Motor neuron (in vitro differentiated cells): ENCODE measurements at places on chromosomes 6 and 20. TPM values are rescaled to one million over a fixed set of nuclear protein-coding genes. Genes with fewer than 3 reads are reported as not detected.

DNA sequence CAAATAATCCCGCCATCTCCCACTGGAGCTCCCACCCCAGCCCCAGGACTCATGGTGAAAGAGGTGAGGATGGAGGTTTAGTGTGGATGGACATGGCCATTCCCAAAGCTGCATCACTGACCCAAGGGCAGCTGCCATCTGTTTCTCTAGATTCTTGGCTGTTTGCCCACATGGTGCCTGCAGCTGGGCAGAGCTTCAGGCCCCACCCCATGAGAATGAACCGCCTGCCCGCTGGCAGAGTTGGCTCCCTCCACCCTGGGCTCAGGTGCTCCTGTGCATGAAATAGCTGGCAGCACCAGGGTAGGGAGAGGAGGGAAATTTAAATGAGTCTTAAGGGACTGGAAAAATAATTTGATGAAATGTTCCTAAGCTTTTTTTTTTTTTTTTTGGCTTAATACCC lies 17.4 kb downstream of the SCML4 start:
- ATAC-seq: no peak

GRCh38 chr6:36115412-36115811 lies 14.9 kb upstream of the MAPK13 start:
- no peak for ATAC-seq

DNA sequence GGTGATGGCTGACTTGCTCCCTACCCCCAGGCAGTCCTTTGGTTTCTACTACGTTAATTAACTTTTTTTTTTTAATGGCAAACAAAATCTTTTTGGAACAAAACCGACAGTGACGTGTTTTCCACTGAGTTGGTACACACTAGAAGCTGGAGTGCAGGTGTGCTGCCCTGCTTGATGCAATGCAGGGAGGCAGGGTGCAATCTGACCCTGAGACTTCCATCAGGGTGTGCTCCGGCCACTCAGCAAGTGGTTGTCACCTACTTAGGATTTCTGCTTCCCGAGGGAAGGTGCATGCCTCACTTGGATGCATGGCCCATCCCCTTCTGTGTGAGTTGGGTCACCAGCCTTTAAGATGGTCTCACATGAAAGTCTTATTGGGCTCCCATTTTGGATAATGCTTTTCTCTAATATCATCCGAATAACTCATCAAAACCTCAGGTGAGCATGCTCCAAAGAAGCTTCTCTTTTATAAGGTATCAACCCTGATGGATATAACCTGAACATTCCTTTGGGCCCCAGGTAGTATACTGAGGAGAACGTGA lies 14.0 kb downstream of the RREB1 start:
- ATAC-seq: no peak

DNA sequence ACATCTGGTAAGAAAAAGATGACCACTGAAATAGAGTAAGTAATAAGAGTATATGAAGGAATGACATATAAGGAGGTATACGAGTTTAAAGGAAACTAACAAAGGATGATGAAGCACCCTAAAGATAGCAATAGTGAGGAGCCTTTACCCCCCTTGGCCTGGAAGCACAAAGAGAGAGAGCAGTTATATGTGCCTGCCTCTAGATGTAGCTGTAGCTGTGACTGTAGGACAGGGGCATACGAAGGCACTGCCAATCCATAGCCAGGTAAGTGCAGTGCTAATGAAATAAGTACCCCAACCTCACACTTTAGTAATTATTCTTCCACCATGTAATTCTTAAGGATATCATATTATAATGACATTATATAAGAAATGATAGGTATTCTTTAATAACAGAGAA lies 90.1 kb upstream of the FKBP1C start:
- ATAC-seq: no peak

The OOEP gene
- total RNA-seq: not detected in 2 replicates

DNA sequence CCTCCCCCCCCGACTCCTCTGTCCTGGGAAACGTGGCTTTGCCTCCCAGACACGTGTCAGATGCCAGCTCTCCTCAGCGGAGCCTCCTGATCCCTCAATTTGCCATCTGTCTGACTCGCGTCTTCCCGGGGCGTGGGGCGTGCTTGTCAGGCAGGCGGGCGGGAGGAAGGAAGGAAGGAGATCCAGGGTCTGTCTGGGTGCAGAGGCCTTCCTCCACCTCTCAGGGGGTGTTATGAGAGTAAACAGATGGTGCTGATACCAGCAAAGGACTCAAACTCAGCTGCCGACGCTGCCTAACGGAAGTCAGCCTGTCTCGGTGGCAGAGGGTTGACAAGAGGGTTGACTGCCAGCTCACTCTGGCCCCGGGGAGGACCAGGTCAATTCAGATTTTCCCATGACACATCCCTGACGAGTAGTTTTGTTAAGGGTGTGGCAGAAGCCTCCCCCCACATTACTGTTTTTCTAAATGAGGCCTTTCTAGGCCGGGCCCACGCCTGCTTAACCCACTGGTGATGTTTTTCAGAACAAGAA lies 17.0 kb downstream of the UQCC2 start:
- ATAC-seq: peak; percentile 73

DNA sequence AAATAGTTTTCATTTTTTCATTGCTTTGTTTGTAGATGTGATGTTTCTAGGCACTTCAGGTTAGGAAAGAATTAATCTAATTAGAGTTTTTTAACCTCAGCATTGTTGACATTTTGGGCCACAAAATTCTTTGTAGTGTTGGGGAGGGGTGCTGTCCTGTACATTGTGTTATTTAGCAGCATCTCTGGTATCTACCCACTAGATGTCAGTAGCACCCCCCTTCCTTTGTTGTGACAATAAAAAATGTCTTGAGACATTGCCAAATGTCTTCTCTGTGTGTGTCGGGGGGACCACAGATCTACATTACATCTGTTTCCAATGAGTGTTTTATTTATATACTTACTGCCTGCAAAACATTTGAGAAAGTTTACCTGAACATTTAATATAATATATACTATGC lies 45.6 kb downstream of the EYA4 start:
- no peak for ATAC-seq

The SLC17A3 gene
- not detected in 2 replicates for total RNA-seq

The SSTR4 gene
- 0.16 TPM in 1 of 2 replicates, not detected in the other for total RNA-seq

DNA sequence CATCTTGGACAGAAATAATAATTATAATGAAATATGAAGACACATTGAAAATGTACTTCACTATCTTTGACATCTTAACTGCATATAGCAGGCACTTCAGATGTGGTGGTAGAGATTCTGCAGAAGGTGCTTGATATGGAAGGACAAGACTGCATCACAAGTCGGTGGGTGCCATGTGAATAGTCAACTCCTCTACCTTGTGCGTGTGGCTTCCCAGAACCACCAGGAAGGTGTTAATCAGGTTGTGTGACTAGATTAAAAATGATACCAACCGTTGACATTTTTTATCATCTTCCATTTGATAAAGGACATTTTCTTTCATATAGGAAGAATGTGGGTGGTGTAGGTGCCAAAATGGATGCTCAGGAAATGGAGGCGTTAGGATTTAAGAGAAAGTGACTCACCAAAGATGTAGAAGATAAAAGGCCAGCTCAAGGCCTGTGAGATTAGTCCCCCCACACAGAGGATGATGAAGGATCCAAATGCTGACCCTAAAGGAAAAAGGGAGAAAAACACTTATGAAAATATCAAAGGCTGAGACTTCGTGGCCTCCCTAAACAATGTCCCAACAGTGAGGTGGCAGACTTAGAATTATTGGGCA lies 12.3 kb downstream of the SLC17A2 start:
- no peak for ATAC-seq

- no peak for ATAC-seq
Measured at GRCh38 chr6:44166591-44167184, 8.1 kb downstream of the CAPN11 start.

The NNAT gene
- 213 and 236 TPM in 2 replicates for total RNA-seq

GRCh38 chr6:2749969-2750600 lies 637 bp downstream of the MYLK4 start:
- ATAC-seq: peak; percentile 70

DNA sequence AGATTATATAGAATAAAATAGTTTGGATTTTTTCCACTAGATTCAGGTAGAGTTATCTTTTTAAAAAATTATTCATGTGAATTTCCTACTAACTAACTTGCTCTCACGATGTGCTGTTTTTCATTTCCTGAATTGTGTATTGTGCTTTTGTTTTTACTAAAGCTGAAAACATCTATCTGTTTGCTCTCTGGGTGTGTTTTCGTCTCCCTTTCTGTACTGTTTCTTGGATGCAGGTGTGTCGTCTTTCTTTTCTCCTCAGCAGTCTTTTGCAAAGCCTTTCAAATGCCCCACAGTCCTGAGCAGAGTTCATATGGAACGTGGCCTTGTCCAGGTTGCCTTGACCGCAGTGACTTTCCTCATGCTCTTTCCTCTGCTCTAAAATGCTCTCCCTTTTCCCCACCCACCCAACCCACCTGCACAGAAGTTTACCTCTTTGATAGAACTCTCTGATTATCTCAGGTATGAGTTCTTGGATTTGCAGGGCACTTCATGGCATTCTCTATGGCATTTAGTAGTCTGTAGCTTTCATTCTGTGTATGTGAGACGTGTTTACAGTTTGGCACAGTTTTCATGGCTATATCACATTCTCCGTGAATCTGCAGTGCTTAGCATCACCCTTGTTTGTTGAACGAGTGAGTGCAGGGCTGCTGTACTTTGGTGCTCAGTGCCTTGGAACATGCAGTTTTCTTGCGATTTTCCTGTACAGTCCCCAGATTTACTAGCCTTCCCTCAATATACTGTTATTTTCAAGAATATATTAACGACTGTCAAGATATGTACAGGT lies 77.1 kb downstream of the FARS2 start:
- no peak for ATAC-seq

DNA sequence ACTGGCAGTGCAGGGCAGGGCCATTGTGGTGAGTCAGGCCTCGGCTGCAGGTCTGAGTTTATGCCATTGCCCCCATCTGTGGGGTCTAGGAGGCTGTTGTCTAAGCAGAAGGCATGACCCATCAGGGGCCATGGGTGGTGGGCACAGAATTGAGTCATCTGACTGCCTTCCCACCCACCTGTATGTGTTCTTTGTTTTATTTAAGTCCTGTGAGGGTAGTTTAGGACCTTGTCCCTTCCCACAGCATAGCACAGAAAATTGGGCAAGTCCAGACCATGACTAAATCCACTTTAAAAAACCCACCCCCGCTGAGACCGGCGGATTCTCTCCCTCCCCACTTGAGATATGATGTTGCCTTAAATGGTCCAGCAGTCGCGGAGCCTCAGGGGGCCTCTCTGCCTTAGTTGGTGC lies 40.3 kb downstream of the ERMARD start:
- ATAC-seq: no peak

DNA sequence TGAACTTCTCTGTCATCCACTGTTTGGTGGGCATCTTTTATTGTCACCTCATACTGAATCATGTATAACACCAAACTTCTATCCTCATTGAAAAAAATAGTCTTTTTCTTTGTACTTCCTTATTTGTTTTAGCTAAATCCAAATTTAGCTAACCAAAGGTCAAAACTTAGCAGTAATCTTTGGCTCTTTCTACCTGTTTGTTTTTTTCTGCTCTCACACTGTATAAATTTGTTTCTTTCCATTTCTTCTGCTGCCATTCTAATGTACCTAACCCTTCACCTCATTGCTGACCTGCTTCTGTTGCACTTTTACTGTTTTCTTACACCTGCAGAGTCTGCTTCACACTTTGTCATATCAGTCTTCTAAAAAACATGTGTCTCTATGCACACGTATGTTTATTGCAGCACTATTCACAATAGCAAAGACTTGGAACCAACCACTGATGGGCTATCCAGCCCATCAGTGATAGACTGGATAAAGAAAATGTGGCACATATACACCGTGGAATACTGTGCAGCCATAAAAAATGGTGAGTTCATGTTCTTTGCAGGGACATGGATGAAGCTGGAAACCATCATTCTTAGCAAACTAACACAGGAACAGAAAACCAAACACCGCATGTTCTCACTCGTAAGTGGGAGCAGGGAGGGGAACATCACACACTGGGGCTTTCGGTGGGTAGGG lies 7.2 kb downstream of the ATRN start:
- no peak for ATAC-seq

GRCh38 chr6:133245007-133245406 lies 3.9 kb downstream of the EYA4 start:
- no peak for ATAC-seq

- ATAC-seq: no peak
Measured at GRCh38 chr6:168265827-168266815, 53.5 kb downstream of the DACT2 start.

DNA sequence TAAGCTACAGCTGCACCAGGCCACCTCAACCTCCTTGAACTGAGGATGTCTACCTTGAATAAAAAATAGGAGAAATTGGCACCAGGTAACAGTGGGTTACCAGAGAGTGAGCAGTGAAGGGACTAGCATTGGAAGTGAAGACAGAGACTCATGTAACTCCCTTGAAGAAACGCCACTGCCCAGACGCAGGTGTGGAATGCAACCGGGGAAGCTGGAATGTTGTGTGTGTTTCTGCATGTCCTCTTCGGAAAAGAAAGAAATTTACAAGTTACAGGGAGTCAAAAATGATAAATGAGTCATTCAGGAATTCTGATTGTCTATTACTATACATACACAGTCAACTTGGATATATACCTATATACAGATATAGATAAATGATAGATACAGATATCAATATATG lies 514.7 kb upstream of the AGPAT4 start:
- no peak for ATAC-seq

DNA sequence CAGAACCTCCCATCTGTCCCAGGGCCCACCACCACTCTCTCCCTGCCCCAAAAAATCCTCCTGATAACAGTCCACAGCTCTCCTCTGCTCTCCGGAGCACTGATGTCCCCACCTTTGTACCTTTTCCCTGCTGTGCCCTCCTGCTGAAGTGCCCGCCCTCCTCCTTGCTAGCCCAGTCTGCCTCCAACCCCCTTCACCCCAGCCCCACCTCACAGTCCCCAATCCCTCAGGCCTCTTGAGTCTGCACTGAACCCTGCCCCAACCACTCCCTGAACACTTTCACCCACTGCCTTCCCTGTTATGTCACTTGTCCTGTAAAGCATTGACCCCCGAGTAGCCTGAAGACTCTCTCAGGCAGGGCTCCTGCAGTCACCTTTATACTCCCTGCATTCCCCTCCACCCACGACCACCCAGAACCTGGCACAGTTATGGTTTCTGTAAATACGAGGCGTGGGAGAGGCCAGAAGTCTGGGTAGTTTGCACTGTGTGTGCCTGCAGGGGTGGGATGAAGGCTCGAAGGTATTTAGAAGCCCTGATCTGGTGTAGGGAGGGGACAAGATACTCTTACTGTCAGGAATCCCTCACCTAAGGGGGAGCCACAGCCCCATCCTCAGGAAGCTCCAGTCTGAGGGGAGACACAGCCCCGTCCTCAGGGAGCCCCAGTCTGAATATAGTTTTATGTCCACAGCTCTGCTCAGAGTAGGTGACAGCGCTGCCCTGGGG lies 5.4 kb downstream of the GLP1R start:
- no peak for ATAC-seq
